ENCODE measurements at places on chromosomes 2 and 18. TPM values are rescaled to one million over a fixed set of nuclear protein-coding genes. Genes with fewer than 3 reads are reported as not detected.

MC4R gene
- not detected for total RNA-seq

PELI1 gene
- 18.5 TPM for total RNA-seq

TUBB8B gene
- total RNA-seq = not detected

KHK gene
- total RNA-seq = 10.4 TPM

BUB1 gene
- 4.7 TPM for total RNA-seq

FMNL2 gene
- 49.9 TPM for total RNA-seq

Data from upper lobe of left lung (tissue), 6 donors.